CD8-positive, alpha-beta memory T cell (primary cell): ENCODE measurements at places on chromosomes 16 and 17.

- DNase-seq = no peak
Observed at GRCh38 chr16:66740010-66740409, 11.4 kb downstream of the DYNC1LI2 start.

- no peak for DNase-seq
Observed at GRCh38 chr17:42199416-42200011, 5.2 kb upstream of the GHDC start.

GRCh38 chr17:73749337-73749823, 105.1 kb upstream of the SDK2 start:
- no peak for DNase-seq

DNA sequence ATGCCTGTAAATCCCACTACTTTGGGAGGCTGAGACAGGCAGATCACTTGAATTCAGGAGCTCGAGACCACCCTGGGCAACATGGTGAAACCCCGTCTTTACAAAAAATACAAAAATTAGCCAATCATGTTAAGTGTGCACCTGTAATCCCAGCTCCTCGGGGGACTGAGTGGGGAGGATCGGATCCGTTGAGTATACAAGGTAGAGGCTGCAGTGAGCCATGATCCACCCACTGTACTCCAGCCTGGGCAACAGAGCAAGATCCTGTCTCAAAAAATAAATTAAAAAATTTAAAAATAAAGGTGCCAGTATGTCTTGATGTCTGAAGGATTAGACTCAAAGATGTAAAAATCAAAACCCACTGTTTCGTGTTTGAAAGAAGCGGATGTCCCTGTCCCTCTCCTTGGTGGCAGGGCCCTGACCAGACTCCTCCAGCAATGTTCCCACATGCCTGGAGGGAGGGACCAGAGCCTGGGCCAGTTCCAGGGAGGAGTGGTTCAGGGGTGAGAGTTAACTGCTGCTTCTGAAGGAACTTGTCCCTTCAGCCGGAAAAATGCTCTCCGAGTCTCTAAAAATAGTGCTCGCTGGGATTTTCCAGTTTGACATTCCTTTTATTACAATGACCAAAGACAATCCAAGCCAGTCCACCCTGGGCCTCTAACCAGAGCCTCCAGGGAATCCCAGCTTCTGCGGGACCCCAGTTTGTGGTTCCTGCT, 9.4 kb upstream of the CMTM4 start:
- no peak for DNase-seq

DNA sequence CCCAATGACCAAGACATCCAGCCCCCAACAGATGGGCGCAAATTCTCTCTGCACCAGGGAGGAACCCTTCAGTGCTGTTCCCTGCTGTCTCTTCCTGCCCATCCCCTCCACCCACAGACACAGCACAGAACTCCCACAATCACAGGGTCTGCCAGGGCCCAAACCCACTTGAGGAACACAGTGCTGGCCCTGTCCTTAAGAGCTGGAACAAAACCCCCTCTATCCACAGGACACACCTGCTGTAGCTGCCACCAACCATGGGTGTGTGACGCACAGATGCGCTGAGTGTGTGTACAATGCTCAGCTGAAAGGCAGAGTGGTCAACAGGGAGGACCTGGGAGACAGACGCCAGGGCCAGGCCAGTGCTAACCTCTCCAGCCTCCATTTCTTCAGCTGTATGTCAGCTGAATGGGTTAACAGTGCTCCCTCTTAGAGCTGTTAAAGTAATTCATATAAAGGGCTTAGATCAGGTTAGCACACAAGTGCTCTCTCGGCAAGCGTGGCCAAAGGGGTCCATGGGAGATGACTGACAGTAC, 62.1 kb downstream of the AMFR start:
- DNase-seq = no peak

- DNase-seq = no peak
Observed at GRCh38 chr17:80786470-80786869, 205.2 kb upstream of the CHMP6 start.

DNA sequence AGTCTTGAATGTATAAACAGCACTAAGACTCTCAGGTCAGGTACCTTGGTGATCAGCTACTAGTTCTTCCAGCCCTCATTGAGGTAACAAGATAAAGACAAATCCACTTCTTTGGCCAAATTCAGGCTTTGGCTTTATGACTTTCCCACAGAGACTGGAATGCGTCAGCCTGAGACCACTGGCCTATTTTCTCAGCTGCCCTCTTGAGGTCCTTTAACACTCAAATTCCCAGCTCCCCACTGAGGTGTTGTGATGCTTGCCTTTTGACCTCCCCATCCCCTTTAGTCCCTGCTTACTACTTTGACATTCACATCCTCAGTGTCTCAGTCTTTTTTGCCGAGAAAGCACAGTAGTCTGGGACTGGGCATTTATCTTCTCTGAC, 10.6 kb downstream of the TNFAIP1 start:
- DNase-seq = no peak

GRCh38 chr17:66441101-66441661, 138.8 kb downstream of the PRKCA start:
- no peak for DNase-seq

GRCh38 chr16:60304720-60305119, 1570.6 kb upstream of the GOT2 start:
- DNase-seq = no peak

DNA sequence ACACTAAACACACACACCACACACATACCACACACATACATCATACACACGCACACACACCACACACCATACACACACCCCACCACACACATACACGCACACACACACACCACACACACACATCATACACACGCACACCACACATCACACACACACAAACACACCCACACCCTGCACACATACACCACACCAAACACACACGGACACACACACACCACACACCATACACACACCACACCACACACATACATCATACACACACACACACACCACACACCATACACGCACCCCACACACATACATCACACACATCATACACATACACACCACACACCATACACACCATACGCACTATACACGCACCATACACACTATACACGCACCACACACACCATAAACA, 3.7 kb upstream of the SOX8 start:
- no peak for DNase-seq

DNA sequence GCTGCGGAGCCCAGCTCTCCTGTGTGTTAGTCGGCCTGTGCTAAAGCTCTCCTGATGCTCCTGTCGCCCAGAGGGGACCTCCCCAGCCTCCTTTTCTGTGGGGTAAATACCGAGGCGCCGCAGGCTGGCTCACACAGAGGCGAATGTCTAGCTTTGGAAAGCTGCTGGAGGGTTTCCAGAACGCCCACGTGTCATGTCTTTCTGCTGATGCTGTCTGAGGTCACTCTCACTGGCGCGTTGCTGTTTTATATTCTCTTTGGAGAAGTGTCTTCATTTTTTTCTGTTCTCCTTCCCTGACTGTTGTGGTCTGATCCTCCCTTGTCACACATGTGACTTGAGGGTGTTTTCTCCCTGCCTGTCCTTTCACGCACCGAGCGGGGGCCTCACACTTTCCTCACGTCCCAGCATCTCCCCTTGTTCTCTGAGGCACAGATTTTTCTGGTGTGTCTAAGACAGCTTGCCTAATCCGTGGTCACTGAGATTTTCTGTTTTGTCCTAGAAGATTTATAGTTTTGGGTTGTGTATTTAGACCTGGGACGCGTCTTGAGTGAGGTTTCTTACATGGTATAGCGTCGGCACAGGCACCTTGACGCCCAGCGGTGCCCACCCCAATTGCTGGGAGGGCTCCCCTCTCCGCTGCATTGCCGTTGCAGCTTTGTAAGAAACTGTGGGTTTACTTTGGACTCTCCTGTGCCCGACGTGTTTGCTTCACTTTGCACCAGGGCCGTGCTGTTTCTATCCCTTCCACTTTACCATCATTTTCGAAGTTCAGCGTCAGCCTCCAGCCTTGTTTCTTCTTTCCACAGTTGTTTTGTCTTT, 92.1 kb upstream of the ZNF750 start:
- DNase-seq = no peak

DNA sequence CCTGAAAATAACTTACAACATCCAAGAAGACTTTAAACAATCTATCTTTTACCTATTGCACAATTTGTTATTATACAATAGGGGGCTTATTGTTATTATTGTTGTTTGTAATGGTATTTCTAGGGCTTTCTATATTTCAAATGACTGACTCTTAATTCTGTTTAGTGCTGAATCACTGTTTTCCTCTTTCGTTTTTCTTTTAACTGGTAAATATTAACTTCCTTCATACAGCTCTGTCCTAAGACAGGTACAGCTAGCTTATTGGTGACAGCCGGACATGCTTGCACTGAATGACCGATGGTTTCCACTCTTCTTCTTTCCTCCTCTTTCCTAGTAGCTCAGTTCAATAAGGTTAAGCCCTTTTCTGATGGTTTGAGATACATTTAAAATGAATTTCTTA, 11.6 kb downstream of the KRTAP9-7 start:
- DNase-seq = no peak

DNA sequence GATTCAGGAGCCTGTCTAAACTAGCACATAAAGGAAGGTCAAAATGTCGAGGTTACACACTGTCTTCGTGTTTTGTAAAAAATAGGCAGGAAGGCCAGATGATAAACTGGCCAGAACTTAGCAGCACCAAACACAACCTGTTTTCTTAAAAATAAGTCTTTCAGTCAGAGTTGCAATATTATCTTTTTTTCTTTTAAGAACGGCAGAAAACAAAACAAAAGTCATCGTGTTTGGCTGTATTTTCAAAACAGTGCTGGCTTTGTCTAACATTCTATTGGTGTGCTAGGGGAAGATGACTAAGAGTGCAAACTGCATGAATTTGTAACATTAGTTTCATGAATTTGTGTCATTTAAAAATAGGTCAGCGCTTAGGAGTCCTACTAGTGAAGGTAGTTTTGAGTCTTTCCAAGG, 5.3 kb downstream of the MAF start:
- no peak for DNase-seq

- no peak for DNase-seq
Observed at GRCh38 chr17:5354310-5354709, 65.2 kb downstream of the NUP88 start.

DNA sequence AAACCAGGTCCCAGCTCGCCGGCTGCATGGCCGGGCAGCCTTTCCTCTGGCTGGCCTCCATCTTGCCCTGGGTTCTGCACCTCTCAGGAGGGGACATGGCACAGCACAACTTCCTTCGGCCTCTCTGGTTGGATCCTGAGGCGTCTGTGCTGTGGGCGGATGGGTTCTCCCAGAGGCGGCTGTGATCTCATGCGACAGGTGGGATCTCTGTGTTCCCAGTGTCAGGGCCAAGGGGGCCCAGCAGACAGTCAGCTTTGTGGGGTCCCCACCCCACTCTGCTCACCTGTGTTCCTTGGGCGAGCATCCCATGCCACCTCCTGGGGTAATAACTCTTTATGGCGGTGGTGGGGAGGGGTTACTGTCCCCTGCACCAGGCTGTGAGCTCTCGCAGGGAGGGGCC, 35.8 kb downstream of the FA2H start:
- DNase-seq = no peak

DNA sequence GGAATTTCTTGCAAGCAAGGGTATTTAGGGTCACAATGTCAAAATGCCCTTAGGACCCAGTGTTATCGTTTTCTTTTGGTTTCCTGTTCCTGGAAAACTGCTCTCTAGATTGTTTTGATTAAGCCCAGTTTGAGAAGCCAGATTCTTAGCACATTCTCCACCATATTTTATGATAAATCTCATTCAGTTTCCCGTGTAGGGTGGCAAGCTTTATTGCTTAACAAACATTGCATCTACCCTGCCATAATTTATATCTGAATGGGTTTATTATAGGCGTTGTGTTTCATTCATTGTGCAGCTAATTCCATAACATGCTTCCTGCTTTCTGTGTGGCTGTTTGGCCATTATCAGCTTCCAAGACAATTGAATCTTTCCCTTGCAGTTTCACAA, 389.1 kb upstream of the DYNLRB2 start:
- no peak for DNase-seq

- no peak for DNase-seq
Observed at GRCh38 chr17:32626379-32626791, 139.6 kb downstream of the CDK5R1 start.

GRCh38 chr17:44565866-44566443, 8.7 kb downstream of the FZD2 start:
- DNase-seq = no peak

GRCh38 chr16:70440009-70440692, 1.3 kb upstream of the ST3GAL2 start:
- no peak for DNase-seq

DNA sequence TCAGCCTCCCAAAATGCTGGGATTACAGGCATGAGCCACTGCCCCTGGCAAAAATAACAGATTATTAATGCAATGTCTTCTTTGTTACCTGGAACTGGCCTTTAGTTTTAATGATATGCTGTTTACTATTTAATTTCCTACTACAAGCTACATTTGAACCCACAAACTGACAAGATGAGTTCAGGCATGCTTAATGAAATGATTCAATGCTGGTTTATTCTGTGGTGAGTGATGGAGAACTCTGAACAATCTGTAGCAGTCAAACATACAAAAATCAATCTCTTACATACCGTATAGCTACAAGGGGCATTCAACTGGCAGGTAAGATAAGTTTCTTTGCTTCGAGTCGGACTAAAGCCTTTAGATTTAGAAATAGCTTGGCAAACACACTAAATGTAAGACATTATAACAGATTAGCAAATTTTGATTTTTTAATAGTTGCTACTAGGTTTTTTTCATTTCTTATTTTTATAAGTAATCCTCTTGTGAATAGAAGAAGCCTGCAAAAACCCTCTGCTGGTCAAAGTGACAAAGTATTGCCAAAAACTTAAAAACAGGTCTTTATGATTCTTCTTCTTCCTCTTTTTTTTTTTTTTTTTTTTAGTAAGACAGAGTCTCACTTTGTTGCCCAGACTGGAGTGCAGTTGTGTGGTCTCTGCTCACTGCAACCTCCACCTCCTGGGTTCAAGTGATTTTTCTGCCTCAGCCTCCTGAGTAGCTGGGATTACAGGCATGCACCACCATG, 138.5 kb downstream of the SSH2 start:
- no peak for DNase-seq

- DNase-seq = no peak
Observed at GRCh38 chr17:62712171-62712581, 84.7 kb downstream of the MRC2 start.

GRCh38 chr16:26386096-26386495, 680.6 kb upstream of the C16orf82 start:
- no peak for DNase-seq

GRCh38 chr16:86314402-86315025, 195.8 kb upstream of the FOXF1 start:
- DNase-seq = no peak

- DNase-seq = no peak
Observed at GRCh38 chr17:66984730-66985129, 20.2 kb downstream of the CACNG4 start.
